Lung (tissue), 17 donors: ENCODE measurements at places on chromosomes 11 and 22. TPM values are rescaled to one million over a fixed set of nuclear protein-coding genes. Genes with fewer than 3 reads are reported as not detected.

DNA sequence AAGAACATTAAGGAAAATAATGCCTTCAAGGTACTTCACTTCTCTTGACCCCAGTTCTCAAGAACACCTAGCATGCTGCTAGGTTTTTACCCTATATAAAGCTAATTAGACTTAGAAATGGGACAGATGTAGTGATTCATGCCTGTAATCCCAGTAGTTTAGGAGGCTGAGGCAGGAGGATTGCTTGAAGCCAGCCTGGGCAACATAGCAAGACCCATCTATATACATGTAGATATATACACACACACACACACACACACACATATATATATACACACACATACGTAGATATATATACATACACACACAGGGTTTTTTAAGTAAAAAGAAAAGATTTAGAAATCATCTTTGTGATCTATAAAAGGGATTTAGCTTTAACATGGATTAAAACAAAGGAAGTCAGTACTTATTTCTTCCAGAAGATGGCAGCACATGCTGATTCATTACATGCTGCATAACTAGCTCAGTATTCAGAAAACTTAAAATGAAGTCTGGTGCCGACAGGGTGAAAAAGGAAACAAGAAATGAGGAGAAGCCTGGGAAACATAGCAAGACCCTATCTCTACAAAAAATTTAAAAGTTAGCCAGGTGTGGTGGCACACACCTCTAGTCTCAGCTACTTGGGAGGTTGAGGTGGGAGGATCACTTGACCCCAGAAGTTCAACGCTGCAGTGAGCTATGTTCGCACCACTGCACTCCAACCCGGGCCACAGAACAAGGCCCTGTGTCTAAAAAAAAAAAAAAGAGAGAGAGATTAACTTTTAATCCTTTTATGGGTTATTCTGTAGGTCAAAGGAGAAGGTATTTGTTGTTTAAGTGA is 28.5 kb upstream of the RBX1 start:
- DNase-seq, result peak; percentile 82

GRCh38 chr11:119491753-119492510 is 69.0 kb upstream of the THY1 start:
- no peak for DNase-seq

GRCh38 chr11:45250035-45250718 is 36.0 kb downstream of the SYT13 start:
- peak; percentile 79 for DNase-seq

DNA sequence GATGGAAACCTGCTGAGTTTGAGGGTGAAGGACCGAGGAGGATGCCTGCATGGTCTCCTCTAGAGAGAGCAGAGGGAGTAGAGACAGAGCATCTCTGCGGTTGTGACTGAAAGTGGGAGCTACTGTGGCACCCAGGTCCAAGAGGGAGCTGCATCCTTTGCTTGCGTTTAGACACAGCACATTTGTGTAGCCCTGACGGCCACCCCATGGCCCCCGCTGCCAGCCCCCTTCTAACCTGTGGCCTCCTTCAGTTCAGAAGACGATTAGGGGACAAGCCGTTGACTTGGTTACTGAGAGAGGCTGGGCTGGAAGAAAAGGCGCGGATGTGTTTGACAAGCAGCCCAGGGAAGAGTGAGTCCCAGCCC is 690.9 kb downstream of the BRD1 start:
- DNase-seq, result no peak

DNA sequence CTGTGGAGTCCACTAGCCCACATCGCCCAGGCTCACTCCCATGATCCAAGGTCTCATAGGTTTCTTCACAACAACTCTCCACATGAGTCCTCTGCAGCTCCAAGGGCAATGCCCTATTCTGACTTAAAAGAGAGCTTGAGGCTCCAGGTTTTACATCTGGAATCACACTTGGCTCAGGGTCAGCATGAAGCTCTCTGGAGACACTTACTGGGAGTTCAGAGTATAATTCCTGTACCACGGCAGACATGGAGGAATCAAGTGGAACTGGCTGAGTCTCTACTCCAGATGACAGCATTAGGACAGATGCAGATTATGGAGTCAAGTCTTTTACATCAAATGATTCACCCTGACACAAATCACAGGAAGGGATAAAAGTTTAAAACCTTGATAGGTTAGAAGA is 11.4 kb downstream of the PRR14L start:
- DNase-seq, result no peak

GRCh38 chr11:6427516-6427915 is 8.6 kb upstream of the APBB1 start:
- no peak for DNase-seq

DNA sequence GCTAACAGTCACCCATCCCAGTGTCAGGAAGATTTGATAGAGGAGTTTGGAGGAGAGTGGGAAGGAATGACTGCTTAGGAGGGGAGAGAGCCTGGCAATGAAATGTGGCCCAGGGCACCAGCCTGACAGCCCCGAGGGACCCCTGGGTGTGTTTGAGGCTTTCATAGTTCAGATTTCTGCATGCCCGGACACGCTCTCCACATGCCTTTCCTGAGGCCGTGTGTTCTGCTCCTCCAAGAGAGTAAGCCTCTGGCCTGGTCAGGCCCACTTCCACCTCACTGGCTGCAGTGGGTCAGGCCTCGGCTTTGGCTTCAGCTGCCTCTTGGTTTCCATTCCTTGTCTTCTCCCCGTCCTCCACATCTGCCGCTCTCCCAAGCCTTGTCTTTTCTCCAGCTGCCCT is 78.4 kb downstream of the C22orf31 start:
- no peak for DNase-seq

- no peak for DNase-seq
Measured at GRCh38 chr11:10695833-10696232, 2.3 kb upstream of the IRAG1 start.

DNA sequence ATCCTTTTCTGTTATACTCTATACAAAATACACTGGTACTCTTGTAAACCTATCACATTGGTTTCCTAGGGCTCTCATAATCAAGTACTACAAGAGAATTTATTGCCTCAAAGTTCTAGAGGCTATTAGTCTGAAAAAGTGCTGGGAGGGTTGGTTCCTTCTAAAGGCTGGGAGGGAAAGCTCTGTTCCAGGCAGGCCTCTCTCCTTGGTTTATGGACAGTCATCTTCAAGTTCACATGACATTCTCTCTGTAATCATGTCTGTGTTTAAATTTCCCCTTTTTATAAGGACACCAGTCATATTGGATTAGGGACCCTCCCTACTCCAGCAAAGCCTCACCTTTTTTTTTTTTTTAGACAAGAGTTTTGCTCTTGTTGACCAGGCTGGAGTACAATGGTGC is 9.1 kb downstream of the SLC36A4 start:
- no peak for DNase-seq

DNA sequence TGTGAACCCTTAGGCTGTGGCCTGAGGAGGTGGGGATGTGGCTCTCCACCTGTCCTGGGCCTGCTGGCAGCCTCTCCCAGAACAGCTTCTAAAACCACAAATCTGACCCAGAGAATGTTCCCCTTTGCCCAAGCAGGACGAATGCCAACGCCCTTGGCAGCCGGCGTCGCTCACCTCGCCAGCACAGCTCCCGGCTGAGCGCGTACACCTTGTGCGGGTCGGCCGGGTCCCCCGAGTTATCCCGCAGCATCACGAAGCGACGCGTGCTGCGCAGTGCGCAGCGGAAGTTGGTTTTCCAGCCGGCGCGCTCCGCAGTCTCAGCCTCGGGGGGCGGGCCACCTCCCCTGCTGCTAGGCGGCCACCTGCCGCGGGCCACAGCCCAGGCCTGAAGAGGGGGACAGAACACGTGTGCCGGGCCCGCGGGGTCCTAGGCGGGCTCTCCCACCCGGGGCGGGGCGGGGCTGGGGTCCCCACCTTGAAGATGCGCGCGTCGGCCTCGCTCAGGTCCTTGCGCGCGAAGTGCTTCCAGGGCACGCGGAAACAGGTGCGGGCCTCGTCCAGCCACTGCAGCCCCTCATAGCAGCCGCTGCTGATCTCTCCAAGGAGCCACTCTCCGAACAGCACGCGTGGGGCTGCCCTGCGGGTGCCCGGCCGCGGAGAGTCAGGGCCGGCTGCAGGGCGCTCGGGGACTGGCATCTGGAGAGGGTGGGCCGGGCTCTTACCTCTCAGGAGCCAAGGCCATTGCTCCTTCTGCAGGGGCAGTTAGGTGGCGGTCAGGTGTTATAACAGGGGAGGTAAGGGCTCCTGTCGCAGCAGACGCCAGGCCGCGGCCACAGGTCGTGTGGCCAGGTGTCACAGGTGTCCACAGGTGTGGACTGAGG is 887 bp downstream of the IRF7 start:
- no peak for DNase-seq

GRCh38 chr22:39920134-39920743 is 19.4 kb downstream of the GRAP2 start:
- DNase-seq, result no peak

- no peak for DNase-seq
Measured at GRCh38 chr11:116481126-116481675, 291.6 kb downstream of the BUD13 start.

DNA sequence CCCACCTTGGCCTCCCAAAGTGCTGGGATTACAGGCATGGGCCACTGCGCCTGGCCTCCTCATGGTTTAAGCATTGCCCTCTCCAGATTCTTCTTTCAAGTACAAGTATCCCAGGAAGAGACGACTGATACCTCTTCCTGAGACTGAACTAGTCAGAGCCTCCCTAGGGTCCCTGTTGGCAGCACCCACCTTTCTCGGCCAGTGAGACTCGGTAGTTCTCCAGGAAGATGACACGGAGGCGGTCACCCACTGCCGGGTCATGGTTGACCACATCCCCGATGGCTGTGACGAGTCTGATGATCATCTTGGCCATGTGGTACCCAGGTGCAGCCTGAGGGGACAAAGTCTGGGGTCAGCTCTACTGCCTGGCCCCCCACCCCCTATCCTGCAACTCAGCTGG is 7.2 kb upstream of the RASGRP2 start:
- DNase-seq, result no peak

- DNase-seq, result no peak
Measured at GRCh38 chr11:18064450-18065054, 18.5 kb upstream of the TPH1 start.

- DNase-seq, result peak; percentile 18
Measured at GRCh38 chr11:7347611-7348431, 96.1 kb downstream of the SYT9 start.

DNA sequence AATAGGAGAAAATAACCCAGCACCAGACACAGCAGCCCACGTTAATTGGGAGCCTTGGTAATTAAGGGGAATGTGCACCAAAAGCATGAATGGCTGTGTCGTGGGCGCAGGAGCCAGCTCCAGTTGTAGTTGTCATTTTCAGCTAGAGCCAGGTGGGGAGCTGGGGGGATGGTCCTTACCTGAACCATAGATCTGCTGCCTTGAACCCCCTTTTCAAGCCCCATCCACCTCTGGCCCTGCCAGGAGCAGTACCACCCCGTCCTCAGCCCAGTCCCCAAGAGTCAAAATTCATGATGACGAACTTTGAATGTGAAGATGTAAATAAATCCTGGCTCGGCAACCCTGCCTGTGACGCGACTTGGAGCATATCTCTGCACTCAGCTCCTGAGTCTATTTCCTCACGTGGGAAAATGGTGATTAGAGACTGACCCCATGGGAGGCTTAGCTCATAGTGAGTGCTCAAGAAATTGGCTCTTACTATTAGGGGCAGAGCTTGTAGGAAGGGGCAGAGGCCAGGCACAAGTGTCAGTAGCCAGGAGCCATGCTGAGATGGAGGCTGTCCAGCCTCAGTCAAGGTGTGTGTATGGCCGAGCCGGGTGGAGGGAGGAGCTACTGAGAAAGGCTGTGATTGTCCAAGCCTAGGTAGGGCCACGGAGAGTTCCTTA is 794 bp upstream of the FXYD6 start:
- no peak for DNase-seq

DNA sequence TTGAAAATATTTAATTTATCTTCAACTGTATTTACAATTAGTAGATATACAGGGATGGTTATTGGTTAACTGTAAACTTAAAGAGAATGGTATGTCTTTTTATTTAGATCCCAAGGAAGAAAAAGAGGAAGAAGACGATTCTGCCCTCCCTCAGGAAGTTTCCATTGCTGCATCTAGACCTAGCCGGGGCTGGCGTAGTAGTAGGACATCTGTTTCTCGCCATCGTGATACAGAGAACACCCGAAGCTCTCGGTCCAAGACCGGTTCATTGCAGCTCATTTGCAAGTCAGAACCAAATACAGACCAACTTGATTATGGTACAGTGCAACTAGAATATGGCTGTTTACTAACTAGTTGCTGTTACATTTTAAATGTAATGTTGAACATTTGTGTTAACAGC is 12.7 kb upstream of the CNTF start:
- no peak for DNase-seq

DNA sequence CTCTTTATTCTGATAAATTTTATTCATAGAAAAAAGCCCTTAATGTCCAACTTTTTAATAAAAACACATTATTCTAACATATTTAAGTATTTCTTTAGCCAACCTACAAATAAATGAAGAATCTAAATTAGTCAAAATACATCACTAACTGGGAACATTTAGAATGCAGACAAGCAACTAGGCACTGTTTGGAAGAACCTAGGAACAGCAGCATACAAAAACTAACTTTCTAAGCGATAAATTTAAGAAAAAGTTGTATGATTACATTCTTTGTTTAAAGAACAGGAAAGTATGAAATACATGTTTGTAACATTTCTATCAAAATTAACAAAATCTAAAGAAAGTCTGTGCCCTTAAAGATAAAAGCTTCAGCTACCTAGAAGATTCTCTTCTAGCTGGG is 35.3 kb downstream of the PI4KA start:
- no peak for DNase-seq

DNA sequence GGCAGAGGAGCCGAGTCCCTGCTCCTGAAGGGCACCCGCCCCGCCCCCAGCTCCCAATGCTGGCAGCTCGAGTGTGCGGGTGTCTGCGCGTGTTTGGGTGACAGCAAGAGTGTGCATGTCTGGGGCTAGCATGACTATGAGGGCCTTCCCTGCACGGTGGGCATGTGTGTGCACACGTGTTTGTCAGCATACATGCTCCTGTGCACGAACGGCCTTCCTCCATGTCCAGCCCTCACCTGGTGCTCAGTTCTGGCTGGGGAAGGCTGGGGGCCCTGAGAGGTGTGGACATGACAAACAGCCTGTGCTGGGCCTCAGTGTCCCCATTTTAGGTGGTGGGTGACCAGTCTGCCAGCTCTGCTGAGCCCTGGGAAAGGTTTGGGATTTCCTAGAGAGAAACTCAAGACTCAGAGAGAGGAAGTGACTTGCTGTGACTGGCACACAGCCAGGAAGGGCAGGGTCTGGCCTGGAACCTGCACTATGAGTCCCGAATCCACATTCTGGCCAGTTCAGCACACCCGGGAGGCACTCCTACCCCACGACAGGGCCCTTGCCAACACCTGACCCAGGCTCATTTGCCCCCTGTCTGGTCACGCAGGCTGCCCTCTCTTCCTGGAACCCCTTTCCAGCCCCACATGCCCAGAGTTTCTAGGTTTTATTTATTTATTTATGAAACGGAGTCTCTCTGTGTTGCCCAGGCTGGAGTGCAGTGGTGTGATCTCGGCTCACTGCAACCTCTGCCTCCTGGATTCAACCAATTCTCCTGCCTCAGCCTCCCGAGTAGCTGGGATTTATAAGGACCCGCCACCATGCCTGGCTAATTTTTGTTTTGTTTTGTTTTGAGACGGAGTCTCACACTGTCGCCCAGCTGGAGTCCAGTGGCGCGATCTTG is 3.3 kb upstream of the SHISA8 start:
- DNase-seq, result peak; percentile 80

Gene MS4A4E
- 1.8 TPM for total RNA-seq

Gene RFPL3
- not detected for total RNA-seq

Gene BAD
- total RNA-seq, result 69.5 TPM

Gene SLC5A12
- total RNA-seq, result 0.06 TPM

Gene B4GALNT4
- 6.8 TPM for total RNA-seq

Gene OR8A1
- total RNA-seq, result not detected

Gene OR51B2
- total RNA-seq, result not detected

Gene KCTD14
- 6.4 TPM for total RNA-seq

Gene OR51A4
- not detected for total RNA-seq

Gene LUZP2
- total RNA-seq, result not detected

Gene USP35
- 4.9 TPM for total RNA-seq

Gene LMO2
- total RNA-seq, result 35.1 TPM

Gene FIBP
- total RNA-seq, result 49.8 TPM

Gene ZNF214
- total RNA-seq, result 14.1 TPM
